AG09319 (cell line): ENCODE measurements at places on chromosomes 5 and 9.

DNA sequence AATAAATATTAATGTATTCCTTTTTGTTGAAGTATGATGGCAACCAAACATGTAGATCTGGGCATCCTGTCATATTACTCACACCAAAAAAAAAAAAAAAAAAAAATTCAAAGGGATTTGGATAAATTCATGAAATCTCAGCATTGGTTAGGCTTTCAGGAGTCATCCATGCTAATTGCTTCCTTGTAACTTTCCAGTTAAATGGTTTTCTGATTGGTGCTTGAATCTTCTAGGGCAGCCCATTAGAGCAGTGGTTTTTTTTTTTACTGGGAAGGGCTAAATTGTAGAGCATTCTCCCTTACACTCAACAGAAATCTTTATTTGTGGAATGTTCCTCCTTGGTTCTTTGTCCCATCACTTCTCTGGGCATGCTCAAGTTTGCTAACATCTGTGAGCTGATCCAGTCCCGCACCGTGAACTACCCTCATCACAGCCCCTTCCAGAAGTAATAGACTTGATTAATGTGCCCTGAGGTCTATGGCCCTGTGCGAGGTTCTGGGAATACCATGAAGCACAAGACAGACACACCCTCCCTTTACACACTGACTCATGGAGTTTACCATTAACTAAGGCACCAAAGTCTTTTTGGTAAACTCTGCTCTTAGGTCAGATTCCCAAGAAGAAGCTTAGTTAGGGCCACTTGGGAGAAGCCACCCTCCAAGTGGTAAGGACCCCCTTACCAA is 56.0 kb downstream of the RGS3 start:
- DNase-seq: no peak

GRCh38 chr9:129946246-129946995 is 96.6 kb downstream of the FNBP1 start:
- no peak for DNase-seq

DNA sequence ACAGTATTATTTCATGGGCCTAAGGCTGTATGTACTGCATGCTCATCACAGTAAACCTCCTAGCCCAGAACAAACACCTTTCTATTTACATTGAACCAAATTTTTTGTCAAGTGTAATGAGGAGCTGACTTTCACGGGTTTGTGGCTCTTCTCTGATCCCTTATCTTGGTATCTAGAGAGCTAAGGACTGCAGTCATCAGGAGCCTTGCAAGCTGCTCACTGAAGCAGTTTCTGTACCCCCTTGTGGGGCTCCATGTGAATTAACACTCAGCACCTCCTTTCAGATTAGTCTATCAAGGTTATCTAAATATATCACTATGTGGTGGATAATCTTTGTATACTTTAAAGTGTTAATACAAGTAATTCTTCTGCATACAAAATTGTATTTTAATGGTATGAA is 108.2 kb downstream of the AUH start:
- DNase-seq: no peak

- no peak for DNase-seq
Measured at GRCh38 chr9:133682818-133683585, 46.8 kb downstream of the DBH start.

DNA sequence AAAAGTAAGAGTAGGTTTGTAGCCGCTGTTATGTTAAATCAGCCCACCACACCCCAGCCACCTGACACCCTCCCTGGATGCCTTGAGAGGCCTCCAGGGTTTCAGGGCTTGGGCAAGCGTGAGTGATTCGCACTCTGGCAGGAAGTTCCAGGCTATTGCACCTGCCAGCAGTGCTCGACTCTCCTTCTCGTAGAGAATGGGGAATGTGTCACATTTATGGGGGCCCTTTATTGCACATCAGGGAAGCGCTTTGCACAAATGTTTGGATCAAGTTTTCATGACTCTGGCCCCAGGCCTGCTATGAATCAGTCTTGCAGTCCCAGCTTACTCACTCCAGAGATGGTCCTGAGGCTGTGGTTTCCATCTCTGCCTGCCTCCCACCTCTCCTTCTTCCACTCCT is 66.1 kb upstream of the ADRA1B start:
- DNase-seq: no peak

GRCh38 chr9:105880517-105880916 is 186.2 kb downstream of the TMEM38B start:
- no peak for DNase-seq

DNA sequence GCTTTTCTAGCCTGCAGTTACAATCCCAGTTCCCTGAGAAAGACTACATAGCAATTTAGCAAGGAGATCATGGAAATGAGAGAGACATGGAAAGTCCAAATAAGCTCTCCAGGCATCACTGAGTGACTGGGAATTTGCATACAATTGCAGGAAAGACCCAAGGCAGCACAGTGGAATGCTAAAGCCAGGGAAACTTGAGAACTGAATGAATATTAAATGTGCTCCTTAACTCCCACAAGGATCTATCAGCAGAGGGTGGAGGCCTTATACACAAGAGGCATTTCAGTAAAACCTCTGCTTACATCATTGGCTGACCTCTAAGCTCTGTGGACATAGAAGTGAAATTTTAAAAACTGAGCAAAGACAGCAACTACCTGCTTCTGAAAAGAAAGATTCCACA is 355.6 kb upstream of the DAB2 start:
- DNase-seq: no peak

DNA sequence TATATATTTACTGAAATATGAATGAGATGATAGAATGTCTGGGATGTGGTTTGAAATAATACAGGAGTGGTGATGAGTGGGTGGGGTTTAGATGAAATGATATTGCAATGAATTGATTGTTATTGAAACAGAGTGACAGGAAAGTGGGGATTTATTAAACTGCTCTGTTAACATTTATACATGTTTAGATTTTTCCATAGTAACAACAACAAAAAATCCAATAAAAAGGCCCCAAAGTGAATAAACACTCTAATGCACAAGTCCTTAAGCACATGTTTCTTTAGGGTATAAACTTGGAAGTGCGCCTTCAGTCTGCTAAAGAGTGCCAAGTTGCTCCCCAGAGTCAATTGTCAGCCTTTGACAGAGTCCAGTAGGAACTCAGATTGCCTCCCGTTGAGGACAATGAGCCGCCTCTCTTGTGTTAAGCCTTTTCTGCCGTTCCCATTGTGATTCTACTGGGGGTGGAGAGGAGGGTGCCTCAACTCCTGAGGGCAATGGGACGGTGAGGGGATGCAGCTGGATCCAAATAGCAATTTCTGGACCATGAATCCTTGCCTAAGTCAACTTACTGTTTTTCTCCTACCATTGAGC is 112.3 kb downstream of the SLC28A3 start:
- DNase-seq: no peak

GRCh38 chr5:59547731-59548130 is 345.8 kb downstream of the PDE4D start:
- no peak for DNase-seq

GRCh38 chr5:151086905-151087360 is 6.1 kb upstream of the TNIP1 start:
- no peak for DNase-seq

DNA sequence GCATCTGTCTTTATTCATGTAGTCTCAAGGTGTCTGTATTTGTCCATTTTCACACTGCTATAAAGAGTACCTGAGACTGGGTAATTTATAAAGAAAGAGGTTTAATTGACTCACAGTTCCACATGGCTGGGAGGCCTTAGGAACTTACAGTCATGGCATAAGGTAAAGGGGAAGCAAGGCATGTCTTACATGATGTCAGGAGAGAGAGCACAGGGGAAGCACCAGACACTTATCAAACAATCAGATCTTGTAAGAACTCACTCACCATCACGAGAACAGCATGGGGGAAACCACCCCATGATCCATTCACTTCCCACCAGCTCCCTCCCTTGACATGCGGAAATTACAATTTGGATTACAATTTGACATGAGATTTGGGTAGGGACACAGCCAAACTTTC is 44.2 kb downstream of the NLN start:
- no peak for DNase-seq

GRCh38 chr9:130334915-130335314 is 69.4 kb downstream of the HMCN2 start:
- no peak for DNase-seq

DNA sequence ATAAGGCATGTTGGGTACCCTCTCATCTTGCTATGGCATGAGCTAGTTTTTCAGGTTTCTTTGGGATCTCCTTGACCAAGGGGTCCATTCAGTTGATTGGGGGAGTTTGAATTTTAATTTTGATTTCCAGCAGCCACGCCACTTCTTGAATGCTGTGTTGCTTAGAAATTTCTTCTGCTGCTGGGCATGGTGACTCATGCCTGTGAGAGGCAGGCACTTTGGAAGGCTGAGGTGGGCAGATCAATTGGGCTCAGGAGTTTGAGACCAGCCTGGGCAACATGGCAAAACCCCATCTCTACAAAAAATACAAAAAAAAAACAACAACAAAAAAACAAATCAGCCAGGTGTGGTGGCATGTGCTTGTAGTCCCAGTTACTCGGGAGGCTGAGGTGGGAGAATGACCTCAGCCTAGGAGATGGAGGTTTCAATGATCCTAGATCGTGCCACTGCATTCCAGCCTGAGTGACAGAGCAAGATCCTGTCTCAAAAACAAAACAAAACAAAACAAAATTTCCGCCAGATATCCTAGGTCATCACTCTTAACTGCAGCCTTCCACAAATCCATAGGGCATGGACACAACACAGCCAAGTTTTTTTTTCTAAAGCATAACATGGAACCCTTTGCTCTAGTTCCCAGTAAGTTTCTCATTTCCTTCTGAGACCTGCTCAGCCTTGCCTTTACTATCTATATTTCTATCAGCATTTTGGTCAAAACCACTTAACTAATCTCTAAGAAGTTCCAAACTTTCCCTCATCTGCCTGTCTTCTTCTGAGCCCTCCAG is 17.7 kb downstream of the TMC1 start:
- DNase-seq: no peak

DNA sequence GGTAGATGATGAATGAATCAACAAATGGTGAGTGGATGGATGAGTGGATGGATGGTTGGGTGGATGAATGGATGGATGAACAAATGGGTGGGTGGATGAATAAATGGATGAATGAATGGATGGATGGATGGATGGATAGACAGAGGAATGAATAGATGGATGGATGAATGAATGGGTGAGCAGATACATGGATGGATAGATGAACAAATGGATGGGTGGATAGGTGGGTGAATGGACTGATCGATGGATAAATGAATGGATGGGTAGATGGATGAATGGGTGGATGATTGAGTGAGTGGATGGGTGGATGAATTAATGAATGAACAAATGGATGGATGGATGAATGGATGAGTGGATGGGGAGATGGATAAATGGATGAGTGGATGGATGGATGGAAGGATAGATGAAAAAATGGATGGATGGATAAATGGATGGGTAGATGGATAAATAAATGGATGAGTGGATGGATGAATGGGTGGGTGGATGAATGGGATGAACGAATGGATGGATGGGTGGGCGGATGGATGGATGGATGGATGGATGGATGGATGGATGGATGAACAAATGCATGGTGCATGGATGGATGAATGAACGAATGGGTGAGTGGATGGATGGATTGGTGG is 85.7 kb downstream of the PHF2 start:
- DNase-seq: no peak

DNA sequence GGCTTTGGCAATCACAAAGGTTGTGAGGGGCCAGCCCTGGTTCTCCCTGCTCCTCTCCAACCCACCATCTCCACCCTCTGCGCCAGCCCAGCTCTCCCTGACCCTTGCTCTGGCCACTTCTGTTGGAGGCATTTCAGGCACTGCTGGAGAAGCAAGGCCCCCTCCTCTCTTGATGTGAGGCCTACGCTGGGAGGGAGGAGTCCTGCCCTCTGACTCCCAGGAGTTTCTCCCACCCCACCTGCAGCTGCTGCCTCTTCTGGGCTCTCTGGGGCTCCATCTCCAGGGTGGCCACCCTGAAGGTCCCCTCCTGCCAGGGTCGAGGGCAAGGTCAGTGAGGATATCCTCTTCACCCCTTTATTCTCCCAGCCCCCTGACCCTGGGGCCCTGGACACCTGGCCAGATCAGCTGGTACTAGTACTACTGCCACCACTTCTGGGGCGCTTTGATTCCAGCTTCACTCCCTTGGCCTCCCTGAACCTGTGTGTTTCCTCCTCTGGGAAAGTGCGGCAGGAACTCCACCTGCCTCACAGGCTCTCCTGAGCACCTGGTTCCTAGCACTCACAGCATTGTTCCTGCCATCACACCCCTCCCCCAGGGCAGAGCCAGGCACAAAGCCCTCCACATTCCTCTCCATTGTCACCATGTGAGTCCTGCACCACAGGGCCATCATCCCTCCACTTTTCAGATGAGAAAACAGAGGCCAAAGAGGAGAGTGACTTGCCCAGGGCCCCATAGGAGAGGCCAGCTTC is 23.8 kb upstream of the TDRD7 start:
- DNase-seq: no peak

DNA sequence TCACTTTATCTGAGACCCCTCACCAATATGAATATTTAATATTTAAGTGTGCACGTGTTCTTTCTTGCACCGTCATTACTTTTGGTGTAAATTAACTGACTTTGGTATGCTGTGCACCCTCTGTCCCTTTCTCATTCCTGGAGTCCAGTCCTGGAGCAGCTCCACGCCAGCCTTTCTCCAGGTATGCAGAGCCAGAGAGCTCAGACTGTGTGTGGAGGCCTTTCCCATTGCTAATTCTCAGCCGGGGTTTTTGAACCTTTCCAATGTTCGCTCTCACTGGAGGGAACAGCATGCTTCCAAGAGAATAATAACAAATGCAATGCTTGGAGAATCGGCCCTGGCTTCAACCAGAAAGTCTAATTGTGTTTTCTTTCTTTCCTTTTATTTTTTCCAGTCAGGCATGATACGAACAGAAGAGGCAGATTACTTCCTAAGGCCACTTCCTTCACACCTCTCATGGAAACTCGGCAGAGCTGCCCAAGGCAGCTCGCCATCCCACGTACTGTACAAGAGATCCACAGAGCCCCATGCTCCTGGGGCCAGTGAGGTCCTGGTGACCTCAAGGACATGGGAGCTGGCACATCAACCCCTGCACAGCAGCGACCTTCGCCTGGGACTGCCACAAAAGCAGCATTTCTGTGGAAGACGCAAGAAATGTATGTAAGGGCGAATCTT is 41.7 kb downstream of the ADAMTS16 start:
- no peak for DNase-seq

GRCh38 chr9:82720515-82720914 is 342.4 kb downstream of the RASEF start:
- no peak for DNase-seq

DNA sequence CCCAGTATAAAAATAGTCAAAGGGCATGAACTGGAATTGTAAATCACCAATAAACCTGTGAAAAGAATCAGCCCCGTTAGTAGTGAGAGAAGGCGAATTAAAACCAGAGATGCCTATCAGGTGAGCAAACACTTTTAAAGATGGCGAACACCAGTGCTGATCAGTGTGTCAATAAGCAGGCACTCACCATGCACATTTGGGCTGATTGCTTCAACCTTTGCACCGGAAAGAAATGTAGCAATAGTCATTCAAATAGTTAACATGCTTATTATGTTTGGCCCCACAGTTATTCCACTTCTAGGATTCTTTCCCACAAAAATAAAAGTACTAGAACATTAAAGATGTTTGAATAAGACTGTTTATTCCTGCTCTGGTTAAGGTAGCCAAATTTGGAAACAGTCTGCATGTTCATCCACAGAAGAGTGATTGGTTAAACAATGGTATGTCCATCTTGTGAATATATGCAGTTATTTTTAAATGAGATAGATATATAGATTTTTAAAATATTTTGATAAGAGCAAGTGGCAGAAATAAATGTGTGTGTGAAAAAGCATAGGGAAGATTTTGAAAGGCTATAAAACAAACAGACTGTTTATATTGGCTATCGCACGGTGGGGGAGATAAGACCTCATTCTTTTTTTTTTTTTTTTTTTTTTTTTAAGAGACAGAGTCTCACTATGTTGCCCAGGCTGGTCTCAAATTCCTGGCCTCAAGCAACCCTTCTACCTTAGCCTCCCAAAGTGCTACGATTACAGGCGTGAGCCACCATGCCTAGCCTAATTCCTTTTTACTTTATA is 112.2 kb downstream of the PIP5K1B start:
- DNase-seq: no peak
